ENCODE measurements at places on chromosomes 5 and 9.

GRCh38 chr5:112642885-112643284 lies 94.8 kb upstream of the APC start:
- no peak for DNase-seq

DNA sequence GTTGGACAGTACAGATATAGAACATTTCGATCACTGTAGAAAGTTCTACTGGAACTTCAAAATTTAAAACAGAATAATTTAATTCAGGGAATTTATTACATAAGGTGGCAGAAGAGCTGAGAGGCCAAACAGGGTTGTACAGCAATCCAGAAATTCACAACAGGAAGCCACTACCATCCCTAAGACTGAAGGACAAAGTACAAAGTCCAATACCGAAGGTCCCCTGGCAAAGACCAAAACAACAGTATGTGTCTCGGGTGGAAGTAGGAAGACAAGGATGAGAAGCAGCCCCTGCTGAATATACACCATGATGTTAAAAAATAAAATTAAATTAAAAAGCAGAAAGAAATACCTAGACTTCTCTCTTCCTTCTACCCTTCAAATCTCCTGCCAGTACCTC lies 19.9 kb downstream of the SGTB start:
- DNase-seq: no peak

DNA sequence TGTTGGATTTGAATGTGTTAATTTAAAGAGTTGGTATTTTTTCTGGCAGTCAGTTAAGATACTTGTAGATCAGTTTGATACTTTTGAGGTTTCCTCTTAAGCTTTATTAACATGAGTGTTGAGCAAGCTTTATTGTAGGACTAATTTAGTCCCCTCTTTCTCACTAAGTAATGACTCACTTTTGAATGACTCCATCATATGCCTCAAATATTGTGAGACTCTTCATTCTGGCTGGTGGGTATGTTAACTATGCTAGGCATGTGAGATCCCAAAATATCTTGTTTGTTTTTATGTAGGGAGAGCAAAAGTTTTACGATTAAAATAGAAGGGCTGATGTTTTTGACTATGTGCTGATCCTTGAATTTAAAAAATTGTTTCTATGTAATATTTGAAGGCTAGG lies 355.7 kb downstream of the IZUMO3 start:
- DNase-seq: no peak

GRCh38 chr9:135933114-135933513 lies 25.8 kb upstream of the CAMSAP1 start:
- no peak for DNase-seq

DNA sequence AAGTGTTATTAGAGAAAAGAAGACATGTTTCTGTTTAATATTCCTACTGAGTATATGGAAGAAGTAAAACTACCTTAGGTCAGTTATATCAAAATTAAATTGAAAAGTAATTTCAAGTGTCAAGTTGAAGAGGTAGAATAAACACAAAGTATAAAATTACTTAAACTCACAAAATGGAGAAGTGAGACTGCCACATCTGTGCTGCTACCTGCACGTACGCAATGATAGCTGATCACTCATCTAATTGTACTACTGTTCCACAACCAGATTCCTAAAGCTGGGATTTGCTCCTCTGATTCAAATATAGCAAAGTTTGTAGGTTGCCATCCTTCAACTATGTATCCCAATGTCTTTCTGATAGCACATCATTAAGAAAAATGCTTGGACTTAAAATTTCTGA lies 24.8 kb downstream of the EQTN start:
- DNase-seq: no peak

DNA sequence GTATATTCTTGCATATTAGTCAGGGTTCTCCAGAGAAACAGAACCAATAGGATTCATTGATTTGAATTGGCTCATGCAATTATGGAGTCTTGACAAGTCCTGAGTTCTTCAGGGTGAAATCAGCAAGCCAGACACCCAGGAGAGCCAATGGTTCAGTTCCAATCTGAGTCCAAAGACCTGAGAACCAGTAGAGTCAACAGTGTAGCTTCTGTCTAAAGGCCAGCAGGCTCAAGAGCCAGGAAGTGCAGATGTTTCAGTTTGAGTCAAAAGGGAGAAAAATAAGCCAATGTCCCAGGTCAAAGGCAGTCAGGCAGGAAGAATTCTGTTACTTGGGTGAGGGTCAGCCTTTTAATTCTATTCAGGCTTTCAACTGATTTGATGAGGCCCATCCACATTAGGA lies 37.8 kb upstream of the ANKRD34B start:
- no peak for DNase-seq
